ENCODE measurements at places on chromosomes 4 and X.
A peak's percentile ranks its signal among the peaks of the same experiment; 100 is the strongest.

DNA sequence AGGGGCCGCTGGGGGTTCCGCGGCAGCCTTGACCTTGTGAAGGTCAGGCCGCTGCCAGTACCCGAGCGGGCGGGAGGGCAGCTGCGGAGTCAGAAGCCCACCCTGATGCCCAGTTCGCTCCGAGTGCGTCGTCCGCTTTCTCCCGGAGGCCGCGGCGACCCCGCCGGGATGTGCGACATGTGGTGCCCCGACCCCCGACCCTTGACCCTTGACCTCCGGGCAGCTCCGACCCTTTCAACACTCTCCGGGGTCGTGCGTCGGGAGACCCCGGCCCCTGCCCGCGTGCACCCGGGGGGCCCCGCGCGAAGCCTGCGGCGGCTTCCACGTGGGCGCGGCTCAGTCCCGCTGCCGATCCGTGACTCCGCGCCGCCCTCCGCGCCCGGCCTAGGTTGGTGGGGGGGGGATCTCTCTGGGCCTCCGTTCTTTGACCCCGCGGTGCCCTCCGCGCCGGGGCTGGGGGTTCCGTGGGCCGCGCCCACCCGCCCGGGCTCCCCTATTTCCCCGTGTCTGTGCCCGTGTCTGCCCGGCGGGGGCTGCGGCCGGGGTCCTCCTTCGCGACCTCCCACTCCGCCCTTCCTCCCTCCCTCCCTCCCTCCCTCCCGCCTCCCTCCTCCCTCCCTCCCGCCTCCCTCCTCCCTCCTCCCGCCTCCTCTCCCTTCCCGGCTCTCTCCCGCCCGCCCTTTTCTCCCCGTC is 609 bp upstream of the SLC25A6 start:
- peak; percentile 35 for DNase-seq

GRCh38 chr4:8721621-8722020 is 129.1 kb downstream of the CPZ start:
- no peak for DNase-seq

GRCh38 chr4:38818441-38818976 is 13.9 kb upstream of the TLR1 start:
- no peak for DNase-seq

GRCh38 chrX:23195761-23196160 is 138.9 kb upstream of the PTCHD1 start:
- no peak for DNase-seq

GRCh38 chr4:145823743-145824142 is 114.9 kb downstream of the ZNF827 start:
- no peak for DNase-seq

- DNase-seq, result no peak
Measured at GRCh38 chr4:93061826-93062225, 758.1 kb downstream of the GRID2 start.

- DNase-seq, result no peak
Measured at GRCh38 chr4:39406763-39407583, at the start of gene KLB. KLB (plus strand) TSS chr4:39406930; CDS start chr4:39406950, 20 bp downstream.

DNA sequence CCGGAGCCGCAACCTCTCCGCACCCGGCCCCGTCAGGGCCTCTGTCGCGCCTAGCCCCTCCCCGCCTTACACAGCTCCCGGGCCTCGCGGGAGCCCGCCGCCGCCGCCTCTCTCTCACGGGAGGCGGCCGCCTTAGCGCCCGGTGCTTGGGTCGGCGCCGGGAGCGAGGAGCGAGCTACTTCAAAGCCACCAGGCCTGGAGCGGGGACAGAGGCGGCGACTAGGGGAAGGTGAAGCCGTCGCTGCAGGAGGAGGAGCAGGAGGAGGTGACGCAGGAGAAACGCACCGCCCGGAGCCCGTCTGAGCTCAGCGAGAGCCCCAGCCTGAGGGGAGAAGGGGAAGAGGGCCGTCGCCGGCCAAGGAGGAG is 250 bp downstream of the USP9X start:
- peak; percentile 17 for DNase-seq

- no peak for DNase-seq
Measured at GRCh38 chrX:46922611-46923010, 10.4 kb downstream of the JADE3 start.

GRCh38 chrX:21907260-21907659 is 33.2 kb upstream of the SMS start:
- no peak for DNase-seq

DNA sequence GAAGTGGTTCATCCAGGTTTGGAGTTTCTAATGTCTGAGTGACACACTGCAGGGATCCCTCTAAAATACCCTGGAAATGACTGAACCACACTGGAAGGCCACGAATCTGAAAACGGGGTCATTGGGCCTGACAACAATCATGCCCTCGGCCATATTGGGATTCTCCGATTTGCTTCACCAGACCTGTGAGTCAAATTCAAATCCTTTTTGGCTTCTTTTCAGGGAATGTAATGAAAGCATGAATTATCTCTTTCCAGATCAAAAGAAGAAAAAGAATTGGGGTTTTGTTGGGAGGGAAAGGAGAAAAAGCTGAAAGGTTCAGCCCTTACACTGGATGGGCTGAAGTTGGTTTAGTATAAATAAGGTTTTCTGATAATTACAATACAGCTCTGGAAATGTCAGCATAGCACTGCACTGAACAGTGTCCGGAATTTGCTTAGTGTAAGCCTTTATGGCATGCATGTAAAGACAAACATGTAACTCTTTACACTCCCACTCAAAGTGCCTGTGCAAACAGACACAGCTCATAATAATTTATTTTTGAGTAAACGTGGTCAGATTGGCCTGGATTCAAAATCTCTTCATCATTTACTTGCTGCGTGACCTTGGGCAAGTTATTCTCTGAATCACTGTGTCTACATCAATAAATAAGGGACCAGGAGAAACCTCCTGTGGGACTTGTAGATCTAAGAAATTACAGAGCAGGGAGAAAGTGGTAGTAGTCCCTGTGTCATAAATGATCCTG is 21.4 kb downstream of the CT47C1 start:
- no peak for DNase-seq

DNA sequence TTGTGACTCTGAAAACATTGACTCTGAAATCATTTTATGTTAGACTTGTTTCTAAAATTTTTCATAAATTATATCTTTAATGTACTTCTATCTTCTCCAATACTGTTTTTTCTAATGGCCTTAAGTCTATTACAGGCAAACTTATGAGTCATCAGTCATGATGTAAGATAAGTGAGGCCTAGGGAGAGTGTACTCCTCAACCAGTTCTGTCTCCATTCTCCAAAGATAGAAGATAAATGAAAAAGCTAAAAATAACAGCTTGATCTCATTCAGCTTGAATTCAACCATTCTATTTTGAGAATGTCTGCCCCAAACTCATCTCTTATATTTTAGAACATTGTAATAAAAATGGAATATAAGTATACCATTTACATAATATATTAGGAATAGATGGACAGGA is 34.5 kb downstream of the STBD1 start:
- no peak for DNase-seq

DNA sequence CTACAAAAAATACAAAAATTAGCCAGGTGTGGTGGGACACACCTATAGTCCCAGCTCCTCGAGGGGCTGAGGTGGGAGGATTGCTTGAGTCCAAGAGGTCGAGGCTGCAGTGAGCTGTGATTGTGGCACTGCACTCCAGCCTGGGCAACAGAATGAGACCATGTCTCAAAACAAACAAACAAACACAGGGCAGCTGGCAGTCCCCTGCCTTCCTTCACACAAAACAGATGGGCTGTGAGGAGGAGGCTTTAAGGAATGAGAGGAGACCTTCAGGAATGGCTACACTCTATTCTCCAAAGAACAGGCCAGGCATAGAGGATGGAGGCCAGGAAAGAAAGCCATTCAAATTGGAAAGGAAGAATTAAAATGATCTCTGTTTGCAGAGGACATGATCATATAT is 65.6 kb upstream of the MAML3 start:
- no peak for DNase-seq

DNA sequence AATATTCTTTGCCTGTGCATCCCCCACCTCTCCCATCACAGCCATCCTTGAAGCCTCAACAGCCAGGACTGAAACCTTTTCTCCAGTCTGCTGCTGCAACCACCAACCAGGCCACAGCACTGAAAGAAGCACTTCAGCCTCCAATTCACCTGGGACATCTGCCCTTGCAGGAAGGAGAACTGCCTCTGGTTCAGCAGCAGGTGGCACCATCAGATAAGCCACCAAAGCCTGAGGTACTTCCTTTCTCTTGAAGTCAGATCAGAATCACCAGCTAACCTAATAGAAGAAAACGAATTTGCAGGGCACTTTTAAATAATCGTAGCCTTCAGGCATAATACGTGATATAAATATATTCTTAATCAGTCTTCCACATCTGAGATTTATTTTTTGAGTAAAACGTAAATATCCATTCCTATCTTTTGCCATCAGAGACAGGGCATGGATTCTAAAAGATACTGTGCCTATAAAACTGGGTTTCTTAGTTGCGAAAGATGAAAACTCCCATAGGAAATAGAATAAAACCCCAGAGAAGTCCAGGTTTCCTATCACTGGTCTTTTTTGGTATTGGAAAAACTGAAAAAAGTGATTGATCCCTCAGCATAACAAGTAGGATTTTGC is 9.5 kb downstream of the AMBN start:
- peak; percentile 30 for DNase-seq

DNA sequence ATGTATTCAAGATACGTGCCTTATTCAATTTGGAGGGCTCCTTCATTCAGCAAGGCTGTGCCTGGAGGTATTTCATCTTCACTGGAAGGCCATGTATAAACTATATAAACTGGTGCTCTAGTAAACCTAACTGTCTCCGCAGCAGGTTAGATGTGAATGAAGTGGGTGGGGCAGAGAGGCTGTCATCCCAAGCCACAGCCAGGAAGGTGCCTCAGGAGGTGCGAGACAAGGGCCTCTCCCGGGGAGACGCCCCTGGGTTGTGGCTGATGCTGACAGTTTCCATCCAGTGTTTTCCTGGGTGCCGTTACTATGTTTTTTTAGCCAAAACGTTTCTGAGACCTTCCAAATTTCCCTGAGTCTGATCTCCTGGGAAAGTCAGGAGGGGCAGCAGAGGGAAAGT is 221.5 kb upstream of the RPL34 start:
- no peak for DNase-seq

DNA sequence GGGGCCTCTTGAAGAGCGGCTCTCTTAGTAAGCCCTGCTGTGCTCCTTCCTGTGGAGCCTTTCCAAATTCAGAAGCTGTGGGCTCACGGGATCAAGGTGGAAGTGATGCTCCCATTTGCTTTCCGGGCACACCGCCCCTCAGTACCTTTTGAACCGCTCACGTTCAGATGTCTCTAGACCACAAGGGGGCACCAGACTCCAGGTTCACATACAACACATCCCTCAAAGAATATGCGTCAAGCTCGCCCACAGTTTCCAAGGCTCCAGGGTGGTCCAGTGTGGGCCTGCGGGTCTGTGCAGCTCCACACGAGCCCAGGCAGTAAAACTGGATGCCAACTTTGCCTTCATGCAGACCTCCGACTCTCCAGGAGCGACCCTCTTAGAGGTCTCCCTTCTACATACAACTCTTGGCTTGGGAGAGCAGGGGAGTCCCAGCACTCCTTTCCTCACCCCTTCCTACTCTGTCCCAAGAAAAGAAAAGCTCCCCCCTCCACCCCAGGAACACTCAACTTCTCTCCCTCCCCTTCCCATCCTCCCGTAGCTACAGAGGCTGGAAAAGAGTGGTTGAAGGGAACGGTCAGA is 11.0 kb downstream of the SUPT20HL1 start:
- DNase-seq, result peak; percentile 42

GRCh38 chr4:128060121-128060698 is 902 bp upstream of the LARP1B start:
- no peak for DNase-seq

DNA sequence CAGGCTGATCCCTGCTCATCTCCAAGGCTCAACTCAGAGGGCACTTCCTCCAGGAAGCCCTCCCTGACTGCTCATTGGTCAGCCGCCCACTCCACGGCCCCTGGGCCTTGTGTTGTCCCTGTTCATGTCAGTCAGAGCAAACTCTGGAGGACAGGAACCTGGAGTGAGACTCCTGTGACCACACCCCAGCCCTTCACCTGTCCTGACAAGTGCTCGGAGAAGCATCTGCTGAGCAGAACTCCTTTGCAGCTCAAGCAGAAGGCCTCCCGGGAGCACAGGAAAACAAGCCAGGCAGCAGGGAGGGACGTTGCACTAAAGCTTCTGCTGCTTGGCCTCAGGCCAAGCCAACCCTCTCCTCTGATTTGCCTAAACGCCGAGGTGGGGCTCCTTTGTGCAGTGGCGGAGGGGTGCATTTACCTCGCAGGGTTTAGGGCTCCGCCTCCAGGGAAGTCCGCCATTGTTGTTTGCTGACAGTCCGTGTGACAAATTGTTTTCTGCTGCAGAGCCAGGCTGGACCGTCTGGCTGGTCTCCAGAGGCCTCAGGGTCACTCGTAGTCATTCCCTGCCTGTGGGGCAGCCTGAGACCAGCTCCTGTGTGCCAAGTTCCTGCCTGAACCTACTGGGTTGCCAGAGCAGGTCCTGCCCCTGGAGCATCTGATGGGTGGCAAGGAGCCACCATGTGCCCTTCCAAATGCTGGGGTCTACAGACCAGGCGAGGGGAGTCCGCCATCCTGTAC is 61.8 kb downstream of the C4orf50 start:
- no peak for DNase-seq

DNA sequence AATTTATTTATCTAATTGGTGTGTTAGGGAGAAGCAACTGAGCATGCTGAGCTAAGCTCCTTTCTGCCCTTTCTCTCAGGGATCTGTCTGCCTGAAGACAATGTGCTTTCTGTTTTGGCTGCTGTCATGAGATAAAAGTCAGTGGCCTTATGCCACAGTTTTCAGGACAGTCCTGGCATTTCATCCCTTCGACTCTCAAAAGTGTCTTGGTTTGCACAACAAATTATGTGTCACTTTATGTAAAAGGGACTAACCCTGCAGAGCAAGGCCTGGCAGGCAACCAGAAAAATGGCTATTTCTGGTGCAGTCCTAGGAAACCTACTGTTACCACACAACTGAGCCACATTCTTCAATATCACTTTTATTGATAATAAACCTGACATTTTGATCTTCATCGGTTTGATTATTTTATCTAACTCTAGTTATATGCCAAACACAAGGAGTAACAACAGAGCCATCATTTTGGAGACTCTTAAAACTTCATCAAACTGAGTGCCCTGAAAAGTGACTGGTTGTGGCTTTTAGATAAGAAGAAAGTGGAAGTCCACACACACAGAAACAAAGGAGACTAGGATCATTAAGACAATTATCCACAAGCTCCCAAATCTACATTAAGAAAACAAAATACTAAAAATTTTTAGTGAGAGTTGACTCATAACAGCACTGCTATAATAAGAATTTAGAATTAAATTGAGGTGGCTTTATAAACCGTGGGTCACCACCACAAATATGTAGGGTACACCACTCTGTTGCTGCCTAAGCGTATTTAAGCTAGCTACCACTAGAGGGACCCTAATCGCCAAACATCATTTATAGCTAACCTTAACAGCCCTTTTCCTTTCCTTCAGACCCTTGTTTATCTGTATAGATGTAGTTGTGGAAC is 95.9 kb upstream of the PTPN13 start:
- DNase-seq, result no peak

All from stimulated activated CD4-positive, alpha-beta T cell treated with anti-CD3 and anti-CD28 coated beads, Interleukin-1b, Interleukin-23, amount 100 ng/mL, for 24 hours (primary cell).